ENCODE measurements at places on chromosomes 2 and 18.
A peak's percentile ranks its signal among the peaks of the same experiment; 100 is the strongest.

DNA sequence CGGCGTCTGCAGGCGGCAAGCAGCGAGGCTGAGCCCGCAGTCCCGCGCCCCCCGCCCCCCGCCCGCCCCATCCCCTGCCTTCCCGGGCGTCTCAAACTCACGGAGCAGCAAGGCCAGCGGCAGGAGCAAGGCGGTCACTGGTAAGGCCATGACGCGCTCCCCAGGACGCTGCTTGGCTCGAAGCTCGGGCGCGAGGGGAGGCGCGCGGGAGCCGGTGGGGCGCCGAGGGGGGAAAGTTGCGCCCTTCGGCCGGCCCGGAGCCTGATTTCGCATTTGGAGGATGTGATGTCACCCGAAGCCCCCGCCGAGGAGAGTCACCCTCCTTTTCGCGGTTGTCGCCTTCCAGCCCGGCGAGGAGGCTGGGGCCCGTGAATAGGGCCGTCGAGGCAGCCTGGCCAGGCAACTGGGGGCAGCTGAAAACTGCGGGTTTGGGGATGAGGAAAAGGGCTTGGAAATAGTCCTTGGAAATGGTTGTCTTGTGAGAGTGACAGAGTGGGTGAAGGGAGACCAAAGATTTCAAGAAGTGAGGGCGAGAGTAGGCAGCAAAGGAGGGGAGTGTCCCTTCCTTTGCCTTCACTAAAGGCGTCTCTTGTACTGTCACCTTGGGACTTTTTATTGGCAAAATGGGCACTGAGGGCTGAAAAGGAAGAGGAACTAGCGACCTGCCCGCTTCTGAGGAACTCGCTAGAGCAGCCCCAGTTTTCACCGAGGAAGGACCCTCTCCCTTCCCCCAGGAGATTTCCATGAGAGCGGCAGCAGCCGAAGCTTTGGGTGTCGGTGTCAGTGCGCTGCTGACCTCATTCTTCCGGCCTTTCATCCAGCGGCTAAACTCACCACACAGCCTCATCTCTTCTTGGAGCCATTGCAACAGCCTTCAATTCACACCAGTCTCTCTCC, at the start of gene CD8A:
Gene CD8A (minus strand): TSS at position 238 of the 897 bp plus-strand sequence. CDS start 88 bp downstream, at position 150.
- DNase-seq, result peak; percentile 12

- no peak for DNase-seq
These were observed 29.0 kb upstream of the DARS1 start for GRCh38 chr2:136014411-136014810.

DNA sequence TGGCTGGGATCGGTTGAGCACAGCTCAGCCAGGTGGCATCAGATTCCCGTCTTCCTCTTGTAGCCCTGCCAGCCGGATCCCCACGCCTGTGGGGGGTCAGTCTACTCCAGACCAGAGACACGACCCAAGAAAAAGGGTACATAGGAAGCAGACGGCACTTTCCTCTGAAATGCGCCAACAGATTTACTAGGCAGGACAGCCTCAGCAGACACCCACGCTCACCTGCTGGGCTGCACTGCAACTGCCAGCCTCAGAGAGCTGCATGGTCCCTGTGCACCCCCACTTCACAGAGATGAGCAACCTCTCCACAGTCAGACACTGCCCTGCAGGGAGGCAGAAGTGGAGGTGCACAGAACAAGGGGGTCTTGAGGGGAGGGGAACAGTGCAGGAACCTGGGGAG, 75.7 kb upstream of the OTOS start:
- no peak for DNase-seq

DNA sequence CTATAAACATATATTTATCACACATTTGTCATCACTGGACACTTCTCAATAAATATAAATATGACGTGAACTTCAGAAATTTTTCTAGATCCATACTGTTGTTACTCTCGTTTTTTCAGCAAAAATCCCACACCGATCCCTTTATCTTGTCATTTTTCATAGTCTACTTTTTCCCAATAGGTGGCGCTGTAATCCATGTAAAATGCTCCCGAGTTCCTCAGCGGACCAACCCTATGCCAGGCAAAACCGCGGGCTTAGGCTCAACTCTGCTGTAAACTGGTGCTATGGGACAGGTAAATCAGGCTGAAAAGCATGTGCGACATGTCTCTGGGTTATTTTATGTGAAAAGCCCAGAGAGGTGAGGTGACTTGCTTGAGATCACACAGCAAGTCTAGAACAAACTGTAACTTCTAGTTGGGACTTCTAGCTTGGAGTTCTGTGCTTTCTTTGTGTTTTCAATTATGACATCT, 104.0 kb downstream of the COBLL1 start:
- peak; percentile 69 for DNase-seq

GRCh38 chr2:1561811-1562421, 148.7 kb downstream of the TPO start:
- DNase-seq, result no peak

GRCh38 chr2:107543793-107544192, 282.9 kb upstream of the RGPD4 start:
- DNase-seq, result no peak

DNA sequence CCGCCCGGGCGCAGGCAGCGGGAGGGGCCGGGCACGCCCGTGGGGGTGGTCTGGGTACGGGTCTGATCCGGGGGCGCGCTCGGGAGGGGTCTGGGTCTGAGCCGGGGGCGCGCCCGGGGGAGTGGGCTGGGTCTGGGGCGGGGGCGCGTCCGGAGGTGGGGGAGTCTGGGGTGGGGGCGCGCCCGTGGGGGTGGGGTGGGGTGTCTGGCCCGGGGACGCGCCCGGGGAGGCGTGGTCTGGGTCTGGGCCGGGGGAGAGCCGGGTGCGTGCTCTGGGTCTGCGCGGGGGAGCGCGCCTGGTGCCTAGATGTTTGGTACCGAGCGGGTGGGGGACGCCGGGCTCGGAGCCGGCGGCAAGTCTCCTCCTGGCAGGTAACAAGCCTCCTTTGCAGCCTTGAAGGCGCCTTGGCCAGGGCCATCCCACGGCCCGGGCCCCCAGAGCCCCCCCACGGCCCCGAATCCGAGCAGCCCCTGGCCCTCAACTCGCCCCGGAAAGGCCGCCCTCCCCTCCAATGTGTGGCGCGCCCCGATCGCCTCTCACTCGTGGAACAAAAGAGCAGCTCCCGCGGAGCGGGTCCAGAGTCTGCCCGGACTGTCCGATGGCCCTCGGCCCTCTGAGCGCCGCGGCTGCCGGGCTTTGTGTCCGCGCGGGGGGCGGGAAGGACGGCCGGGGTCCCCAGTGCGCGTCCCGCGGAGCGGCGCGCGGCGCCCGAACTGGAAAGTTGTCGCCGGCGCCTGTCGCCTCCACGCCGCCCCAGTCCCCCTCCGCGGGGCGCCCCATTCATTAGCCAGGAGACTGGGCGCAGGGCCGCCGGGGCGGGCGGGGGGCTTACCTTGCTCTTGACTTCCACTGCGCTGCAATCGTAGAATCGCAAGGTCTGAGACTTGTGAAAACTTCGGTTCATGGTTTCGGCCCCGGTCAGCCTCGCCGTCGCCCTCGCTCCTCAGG, 595 bp downstream of the PARD6G start:
- DNase-seq, result peak; percentile 22

DNA sequence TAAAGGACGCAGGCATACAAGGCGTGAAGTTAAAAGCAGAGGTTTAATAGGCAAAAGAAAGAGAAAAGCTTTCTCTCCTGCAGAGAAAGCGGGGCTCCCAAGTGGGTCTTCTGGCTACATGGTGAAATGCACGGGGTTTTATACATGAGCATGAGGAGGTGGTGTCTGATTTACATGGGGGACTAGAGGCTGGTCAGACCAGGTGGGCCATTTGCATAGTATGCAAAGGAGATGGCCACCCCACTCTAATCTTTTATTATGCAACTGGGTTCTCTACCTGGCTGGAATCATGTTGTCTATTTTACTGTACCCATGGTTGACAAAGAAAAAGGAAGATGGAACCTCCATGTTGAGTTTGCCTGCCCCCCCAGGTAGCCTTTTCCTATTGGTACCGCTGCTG, 356.2 kb downstream of the KCNJ3 start:
- DNase-seq, result no peak

GRCh38 chr2:17793296-17793695, 23.0 kb upstream of the MSGN1 start:
- no peak for DNase-seq

- DNase-seq, result no peak
These were observed 328.9 kb downstream of the ZEB2 start for GRCh38 chr2:144190908-144191605.

- no peak for DNase-seq
These were observed 22.6 kb downstream of the MTX2 start for GRCh38 chr2:176291809-176292283.

DNA sequence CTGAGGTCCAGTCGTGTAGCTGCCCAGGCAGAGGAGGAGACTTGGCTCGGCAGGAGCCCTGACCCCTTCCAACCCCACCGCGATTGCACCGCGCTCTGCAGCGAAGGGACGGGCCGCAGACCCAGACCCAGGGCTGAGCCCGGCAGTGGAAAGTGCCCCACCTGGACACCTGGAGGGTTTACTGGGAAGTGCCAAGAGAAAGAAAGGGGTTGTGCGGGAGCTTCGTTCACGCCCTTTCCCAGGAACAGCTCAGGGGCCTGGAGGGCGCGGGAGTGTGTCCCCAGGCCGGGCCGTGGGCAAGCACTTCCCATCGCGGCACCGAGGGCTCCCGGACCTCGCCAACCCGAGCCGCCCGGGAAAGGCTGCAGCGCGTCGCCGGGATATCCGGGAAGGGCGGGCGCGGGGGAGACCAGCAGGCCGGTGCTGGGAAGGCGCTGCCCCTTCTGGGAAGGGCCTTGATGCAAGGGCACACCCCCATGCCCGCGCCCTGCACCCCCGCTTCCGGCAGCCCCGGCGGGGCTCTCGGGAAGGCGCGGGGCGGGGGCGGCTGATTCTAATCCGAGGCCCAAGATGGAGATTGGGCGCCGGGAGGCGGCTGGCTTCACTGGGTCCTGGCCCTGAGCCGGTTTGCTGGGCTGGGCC, 36.1 kb upstream of the MRPL33 start:
- peak; percentile 86 for DNase-seq

GRCh38 chr2:7071916-7072556, 154.8 kb downstream of the RNF144A start:
- no peak for DNase-seq

DNA sequence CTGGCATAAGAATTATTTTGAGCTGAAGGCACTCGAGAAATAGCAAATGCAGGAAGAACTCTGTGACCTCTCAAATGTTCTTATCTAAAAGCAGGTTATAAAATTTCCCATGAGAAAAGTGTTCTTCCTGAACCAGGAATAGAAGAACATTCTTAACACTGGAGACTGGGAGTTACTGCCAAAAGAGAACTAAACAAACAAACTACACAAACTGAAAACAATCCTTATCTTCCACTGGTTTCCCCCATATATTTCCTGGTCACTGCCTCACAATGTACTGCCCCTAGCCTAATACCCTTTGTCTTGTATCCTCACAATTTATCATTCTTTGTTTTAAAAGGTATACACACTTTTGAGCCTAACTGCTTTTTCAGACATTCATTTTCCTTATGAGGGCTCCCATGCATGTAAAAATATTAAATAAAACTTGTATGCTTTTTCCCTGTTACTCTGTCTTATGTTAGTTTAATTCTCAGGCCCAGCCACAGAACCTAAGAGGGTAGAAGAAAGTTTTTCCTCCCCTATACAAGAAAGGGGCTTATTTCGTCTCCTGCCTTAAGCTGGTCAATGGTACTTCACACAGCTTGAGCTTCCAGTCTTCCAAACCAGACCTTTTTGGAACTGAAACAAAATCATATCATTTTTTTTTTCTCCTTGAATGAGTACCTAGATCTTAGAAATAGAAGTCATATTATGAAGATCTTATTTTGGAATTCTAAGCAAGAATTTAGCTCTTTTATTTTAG, 110.6 kb downstream of the MSTN start:
- DNase-seq, result no peak

- no peak for DNase-seq
These were observed 383.3 kb downstream of the RBM43 start for GRCh38 chr2:150878356-150878755.

DNA sequence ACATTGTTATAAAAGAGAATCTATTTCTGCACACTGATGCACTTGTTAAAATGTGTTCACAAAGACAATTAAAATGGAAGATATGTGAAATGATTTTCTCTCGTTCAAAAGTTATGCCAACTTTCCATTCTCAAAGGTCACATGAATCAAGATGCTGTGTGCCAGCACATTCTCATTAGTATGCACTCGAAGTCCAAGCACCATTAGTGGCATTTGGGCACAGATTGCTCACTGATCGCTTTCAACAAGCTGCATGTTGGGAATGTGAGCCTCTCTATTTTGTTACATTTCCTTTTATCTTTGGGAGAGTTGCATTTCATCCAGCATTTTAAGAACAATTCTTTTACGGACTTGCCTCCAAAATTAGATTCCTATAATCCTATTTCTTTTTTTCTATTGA, 398.9 kb downstream of the FBXO15 start:
- DNase-seq, result no peak

All from body of pancreas (tissue), 4 donors.